ENCODE measurements at places on chromosomes 5 and 9.

DNA sequence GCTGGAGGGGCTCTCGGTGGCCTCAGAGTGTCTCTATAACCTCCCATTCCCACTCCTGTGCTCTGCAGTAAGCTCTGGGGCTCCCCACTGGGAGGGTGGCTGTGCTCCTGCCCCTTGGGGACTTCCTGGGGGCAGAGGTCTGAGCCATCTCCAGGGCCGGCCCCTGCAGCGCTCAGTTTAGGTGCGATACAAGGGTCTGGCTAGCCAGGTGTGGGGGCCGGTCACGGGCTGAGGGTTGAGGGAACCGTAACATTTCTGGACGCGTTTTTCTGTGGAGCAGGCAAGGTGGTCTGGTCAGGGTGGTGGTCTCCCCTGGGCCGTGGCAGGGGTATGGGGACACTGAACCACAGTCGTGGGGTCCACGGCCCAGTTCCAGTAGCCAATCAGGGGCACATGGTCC lies 38.0 kb upstream of the SLC6A19 start:
- DNase-seq: no peak

- DNase-seq: no peak
These were observed 52.8 kb downstream of the AMBP start for GRCh38 chr9:114025196-114025753.

DNA sequence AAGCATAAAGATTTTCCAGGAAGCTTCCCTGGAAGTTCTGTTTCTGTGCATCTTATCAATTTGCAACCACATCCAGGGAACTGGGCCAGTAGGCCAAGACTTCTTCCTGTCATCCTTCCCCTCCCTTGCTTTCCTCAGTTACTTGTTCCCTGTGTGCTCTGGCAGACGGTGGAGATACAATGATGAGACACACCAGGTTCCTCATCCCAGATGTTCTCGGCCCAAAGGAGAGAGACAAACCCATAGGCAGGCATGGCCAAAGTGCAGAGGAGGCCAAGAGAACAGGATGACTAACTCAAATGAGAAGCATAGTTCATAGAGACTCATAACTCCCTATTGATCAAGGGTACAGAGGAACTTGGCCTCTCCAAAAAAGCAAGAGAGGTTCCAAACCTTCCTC lies 652.6 kb downstream of the CCDC171 start:
- DNase-seq: no peak

DNA sequence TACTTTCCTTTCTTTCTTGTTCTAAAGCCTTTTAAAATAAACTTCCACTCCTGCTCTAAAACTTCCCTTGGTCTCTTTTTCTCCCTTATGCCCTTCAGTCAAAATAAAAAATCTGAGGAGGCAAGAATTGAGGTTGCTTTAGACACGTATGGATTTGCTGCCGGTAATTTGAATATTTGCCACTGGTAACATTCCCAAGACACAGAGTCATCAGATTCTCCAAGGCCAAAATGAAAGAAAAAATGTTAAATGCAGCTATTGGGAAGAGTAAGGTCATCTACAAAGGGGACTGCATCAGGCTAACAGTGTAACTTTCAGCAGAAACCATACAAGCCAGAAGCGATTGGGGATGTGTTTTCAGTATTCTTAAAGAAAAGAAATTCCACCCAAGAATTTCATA lies 311.1 kb downstream of the CDH18 start:
- DNase-seq: no peak

GRCh38 chr9:112757282-112757883 lies 6.8 kb downstream of the SNX30 start:
- DNase-seq: no peak

- no peak for DNase-seq
These were observed 154.2 kb downstream of the DOCK2 start for GRCh38 chr5:169791251-169791650.

DNA sequence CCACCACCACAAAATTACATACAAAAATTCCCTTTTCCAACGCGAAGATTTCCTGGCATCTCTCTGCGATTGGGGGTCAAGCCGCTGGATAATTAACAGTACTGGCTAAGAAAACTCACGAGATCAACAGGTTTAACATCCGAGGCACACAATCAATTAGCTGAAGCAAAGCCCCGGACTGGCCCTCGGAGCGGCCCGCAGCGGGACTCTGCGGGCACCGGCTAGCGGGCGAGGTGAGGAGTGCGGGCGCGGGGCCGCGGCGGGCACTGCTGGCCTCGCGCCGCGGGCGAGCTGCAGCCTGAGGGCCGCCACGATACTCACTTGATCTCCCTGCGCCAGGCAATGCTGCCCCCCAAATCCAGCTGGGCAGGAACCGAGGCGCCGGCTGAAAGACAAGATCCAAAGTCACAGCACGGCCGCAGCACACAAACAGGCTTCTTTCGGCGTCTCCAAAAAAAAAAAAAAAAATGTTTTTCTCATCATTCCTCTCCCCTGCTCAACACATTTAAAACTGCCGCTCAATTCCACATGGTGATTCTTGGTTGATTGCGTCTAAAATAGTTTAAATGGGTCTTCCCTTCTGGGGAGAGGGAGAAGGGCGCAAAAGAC lies 210.2 kb downstream of the MEF2C start:
- no peak for DNase-seq

- DNase-seq: peak; percentile 19
These were observed 73.6 kb upstream of the DAB2 start for GRCh38 chr5:39498278-39498952.

DNA sequence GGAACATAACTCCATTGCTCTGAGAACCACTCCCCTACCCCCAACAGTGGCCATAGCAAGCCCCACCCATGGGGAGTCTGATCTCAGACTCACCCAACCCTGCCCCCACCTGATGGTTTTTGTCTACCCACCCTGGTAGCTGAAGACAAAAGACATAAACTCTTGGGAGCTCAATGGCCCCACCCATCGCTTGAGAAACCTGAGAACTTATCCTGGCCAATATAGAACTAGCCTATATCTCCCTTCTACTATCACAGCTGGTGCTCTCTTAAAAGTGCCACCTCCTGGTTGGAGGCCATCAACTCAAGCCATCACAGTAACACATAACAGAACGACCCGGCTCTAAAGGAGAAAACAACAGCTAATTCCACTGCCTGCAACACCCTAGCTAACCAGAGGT lies 47.9 kb upstream of the SNAPC3 start:
- DNase-seq: no peak

- DNase-seq: no peak
These were observed 124.6 kb downstream of the ACER2 start for GRCh38 chr9:19533373-19533772.

DNA sequence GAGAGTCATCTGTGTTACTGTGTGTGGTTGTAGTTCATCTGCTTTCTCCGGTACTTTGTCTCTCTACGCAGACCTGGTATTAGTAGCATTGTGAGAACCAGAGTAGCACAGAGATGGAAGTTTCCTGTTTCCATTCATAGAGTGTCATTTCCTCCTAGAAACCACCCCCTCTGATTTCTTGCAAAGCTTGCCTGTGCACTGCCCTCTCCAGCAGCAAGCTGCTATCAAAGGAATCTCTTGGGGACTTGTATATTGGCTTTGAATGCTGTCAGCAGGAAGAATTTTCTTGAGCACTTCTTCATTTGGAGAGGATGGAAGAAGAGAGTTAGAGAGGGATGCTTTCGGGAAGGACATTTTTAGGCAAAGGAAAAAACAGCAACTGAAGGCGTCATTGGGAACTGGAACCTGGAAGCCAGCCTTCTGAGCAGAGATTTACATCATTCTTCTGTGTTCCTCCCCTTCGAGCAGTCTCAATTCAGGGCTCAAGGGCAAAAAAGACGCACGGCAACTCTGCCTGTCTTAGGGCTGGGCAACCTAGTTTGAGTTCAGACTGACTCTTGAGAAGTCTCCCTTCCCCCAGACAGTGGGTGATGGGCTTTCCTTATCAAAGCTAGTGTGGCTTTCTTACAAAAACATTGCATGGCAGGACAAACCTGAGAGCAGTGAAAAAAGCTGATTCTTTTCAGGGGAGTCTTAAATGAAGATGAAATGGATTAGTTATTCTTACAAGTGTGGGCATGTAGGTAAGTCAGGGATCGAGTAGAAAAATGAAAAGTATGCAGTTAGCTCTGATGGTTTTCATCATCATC lies 226.3 kb downstream of the AOPEP start:
- no peak for DNase-seq

GRCh38 chr5:93899026-93899600 lies 157.7 kb upstream of the POU5F2 start:
- DNase-seq: peak; percentile 63

GRCh38 chr5:151042453-151043093 lies 22.2 kb downstream of the GPX3 start:
- DNase-seq: no peak

DNA sequence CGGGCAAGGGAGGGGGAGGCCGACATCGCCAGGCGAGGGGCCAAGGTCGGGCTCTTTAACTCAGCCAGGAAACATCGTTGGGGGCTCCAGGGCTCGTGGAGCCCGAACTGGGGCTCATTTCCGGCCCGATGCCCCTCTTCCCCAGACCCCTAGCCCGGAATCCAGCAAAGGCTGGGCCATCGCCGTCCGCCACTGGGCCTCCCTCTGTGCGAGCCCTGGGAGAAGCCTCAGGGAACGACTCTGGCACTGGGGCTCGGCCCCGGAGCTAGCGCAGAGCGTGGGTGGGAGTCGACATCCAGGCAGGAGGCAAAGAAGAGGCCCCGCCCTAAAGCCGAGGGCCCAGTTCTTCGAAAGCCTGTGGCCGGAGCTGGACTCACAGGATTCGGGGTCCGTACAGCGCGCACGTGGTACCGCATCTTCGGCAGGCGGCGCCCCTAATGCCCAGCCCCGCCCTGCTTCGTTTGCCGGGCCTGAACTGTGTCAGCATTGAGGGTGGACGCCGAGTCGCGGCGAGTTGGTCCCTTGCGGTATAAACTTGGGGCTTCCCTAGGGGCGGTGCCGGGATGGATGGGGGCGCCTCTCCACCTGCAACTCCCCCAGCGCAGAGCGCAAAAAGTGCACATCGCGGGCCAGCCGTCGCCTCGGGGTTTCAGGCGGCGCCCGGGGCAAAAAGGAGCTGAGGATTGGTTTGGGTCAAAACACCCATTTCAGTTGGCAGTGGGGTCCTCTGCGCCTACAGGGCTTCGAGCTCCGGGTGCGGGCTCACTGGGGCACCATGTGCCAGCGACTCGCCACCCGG lies 3.6 kb upstream of the PAX5 start:
- no peak for DNase-seq

- DNase-seq: peak; percentile 71
These were observed 22.4 kb downstream of the CXXC5 start for GRCh38 chr5:139670369-139671095.

- peak; percentile 87 for DNase-seq
These were observed 2.9 kb upstream of the IL17B start for GRCh38 chr5:149381986-149382338.

- DNase-seq: peak; percentile 81
These were observed 51.2 kb downstream of the USP20 start for GRCh38 chr9:129886226-129887174.

DNA sequence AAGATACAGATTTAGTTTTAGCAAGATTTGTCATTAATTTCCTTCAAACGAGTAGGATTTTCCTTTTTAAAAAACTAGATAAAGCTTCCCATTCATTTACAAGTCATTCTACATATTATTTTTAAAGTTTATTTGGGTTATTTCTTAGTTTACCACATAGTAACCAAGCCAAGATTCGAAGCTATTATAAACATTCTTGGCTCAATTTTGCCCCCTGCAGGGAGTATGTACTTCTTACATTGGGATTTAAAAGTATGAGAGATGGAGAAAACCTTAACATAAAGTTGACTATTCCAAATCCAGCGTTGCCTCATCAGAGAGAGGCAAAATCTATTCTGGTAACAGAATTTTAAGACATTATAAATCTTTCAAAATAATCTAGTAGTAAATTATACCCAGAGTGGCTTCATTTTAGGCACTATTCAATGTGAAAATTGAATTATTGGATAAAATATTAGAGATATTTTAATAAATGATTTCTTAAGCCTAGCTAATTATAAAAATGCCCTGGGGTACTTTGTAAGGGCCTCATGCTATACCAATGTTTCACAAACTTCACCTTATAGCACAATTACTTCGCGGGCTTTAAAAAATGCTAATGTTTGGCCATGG lies 39.1 kb downstream of the FBN2 start:
- peak; percentile 84 for DNase-seq

GRCh38 chr9:136119061-136119882 lies 597 bp upstream of the TMEM250 start:
- peak; percentile 58 for DNase-seq

DNA sequence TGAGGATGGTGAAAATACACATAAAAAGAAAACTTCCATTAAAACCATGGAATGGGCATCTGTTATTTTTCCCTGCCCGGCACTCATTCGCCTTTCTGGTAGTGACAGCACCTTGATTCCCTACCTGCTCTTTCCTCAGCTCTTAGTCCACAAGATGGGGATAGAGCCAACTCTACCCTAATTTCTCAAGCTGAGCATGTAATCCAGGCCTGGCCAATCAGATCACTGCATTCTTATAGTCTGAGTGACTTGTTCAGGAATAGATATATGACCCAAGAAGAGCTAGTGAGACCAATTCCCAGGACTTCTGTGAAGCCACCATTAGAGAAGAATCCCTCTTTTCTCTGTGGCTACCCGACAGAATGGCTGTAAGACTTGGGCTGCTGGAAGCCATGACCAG lies 58.1 kb downstream of the TSSK1B start:
- DNase-seq: peak; percentile 44

DNA sequence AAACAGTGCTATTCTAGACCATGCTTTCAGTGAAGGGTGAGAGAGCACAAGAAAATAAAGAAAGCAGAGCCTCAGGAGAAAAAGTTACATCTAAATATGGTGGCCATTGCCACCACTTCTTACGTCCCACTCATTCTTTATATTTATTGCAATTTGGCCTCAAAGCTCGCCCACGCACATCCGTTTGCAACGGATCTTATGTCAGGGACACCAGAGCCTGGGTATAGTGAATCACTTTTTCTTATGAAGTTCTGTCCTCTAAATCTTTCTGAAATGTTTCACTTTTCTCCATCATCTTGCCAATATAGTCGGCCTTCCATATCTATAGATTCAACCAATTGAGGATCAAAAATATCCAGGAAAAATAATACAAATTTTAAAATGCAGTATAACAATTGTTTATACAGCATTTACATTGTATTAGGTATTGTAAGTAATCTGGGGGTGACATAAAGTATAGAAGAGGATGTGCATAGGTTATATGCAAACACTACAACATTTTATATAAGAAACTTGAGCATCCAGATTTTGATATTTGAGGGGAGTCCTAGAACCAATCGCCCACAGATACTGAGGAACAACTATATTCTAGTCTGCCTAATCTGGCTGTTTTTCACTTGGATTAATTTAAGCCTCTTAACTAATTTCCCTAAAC lies 35.2 kb downstream of the GOLPH3 start:
- DNase-seq: no peak

DNA sequence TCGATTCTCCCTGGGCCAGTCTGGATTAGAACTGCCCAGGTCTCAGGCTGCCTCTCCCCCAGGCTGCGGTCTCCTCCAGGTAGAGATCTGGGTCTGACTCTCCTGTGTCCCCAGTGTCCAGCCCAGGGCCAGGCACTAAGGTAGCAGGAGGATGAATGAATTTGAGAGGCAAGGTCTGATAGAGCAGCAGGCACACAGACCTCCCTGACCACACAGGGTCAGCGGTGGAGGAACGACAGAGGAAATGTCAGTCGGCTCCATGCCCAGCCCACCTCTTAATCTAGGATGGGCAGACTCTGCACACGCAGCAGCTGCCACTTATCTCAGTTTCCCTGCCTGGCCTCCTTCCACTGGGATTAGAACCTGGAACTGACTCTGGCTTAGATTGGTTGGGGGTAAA lies 272.7 kb upstream of the MVB12B start:
- DNase-seq: no peak

Data from Karpas-422 (cell line).